SW 1271 (cell line): ENCODE measurements at places on chromosomes 1 and 21.

DNA sequence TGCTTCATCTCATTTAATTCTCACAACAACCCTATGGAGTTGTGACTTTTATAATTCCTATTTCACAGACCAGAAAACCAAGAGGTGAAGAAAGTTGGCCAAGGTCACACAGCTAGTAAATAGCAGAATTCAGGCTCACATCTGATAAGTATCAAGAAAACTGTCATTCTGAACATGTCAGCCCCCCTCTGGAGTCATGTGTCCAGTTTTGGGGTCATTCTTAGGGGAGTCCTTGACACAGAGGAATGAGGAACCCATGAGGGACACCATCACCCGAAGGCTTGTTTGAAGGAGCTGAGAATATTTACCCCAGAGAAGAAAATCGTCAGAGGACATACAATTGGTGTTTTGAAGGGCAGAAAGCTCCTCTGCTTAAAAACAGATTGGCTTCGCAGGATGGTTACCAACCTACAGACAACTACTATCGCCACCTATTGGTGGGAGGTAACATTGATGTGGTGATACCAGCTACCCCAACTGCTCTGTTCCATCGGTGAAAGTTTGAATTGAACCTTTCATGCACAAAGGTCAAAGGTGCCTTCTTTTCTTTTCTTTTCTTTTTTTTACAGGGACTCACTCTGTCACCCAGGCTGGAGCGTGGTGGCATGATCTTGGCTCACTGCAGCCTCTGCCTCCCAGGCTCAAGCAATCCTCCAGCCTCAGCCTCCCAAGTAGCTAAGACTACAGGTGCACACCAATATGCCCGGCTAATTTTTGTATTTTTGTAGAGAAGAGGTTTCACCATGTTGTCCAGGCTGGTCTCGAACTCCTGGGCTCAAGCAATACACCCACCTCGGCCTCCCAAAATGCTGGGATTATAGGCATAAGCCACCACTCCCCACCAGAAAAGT lies 31.3 kb downstream of the NCMAP start:
- peak; percentile 37 for DNase-seq

GRCh38 chr1:94317790-94318188 lies 80.4 kb upstream of the ARHGAP29 start:
- no peak for DNase-seq

DNA sequence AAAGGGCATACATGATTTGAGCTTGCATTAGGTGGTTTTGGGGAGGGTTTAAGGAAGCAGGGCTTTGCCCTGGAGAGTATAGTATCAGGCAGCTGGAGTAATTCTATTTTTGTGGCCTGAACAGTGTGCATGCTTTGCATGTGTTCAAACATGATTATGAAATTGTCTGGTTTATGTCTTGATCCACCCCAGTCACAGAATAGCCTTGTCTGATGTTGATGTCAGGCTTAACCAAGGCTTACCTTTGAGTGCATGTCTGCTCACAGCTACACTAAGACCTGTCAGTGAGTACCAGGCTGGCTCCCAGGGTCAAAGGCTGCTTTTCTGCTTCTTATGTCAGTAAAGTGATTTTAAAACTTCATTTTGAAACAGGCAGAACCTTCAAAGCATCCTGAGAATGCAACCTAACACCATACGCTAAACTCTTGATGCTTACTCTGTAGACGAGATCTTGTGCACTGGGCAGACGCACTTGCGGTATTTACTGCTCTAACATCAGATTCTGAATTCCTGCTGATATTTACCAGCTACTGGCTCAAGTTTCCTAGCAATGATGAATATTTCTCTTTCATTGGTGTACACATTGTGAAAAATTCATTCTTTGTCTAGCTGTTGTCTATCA lies 78.9 kb downstream of the MAP3K21 start:
- DNase-seq: no peak

DNA sequence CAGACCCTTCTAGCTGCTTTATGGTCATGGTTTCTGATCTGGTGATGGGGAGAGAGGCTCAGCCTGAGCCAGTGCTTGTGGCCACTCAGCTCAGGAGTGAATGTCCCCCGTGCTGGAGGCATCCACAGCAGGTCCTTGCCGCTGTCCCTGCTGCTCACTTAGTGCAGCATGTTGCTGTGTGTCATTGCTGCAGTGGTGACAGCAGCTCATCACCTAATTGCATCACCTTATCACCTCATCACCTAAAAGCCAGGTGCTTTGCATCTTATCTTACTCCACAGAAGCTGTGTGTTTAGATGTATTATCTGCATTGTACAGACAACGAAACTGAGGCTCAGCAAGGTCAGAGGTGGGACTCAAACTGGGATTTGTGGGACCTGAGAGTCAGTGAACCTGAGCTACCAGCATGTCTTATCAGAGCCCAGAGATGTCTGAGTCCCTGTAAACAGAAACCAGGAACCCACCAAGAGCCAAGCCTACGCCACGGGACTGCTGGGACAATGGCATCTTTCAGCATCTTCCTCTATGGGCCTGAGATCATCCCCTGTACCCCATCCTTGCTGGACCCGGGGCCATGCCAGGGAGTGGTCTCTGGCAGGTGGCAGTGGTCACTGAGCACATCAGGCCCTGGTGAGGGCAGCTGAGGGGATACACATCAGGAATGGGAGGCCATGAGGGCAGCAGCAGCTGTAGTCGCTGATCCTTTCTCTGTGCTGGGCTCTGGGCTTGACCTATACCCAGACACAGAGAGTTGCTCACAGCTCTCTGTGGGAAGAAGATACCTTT lies 6.5 kb downstream of the PODN start:
- DNase-seq: no peak

DNA sequence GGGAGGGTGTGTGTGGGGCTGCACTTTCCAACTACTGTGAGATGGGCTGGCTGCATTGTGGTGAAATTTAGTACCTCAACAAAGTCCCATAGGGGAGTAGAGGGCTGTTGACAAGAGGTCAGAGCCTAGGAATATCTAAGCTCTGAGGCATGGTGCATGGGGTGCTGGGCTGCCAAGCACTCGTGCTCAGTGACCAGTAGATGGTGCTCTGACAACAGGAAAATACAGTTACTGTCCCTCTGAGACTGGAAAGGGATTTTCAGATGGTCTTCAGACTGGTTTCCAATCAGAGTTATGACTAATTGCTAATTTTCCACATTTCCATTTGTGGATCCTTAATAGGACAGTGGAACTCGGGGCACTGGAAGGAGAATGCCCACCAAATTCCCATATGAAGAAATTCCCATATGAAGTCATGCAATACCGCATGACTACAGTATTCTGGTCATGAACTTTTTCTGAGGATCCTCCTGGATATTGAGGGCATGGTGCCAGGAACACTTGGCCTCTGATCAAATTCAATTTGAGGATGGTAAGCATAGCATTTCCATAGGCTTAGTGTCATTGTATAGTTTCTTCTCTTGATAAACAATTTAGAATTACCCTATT lies 4.1 kb upstream of the CACNA1E start:
- peak; percentile 30 for DNase-seq
